ENCODE measurements at places on chromosomes 5 and 9.

DNA sequence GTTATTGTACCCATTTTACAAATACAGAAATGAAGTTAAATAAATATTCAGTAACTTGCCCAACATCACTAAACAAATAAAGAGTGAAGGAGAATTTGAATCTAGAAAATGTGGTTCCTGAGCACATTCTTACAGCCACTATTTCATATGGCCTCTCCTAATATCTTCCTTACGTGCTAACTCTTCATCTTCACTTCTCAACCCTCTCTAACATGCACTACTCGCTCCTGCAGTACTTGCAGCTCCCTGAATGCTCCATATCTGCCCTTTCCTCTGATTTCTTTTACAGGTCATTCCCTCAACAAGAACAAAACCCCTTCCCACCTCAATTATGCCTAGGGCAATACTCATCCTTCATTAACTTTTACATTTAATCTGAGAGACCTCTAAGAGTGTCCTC, 711.5 kb downstream of the CETN3 start:
- no peak for DNase-seq

DNA sequence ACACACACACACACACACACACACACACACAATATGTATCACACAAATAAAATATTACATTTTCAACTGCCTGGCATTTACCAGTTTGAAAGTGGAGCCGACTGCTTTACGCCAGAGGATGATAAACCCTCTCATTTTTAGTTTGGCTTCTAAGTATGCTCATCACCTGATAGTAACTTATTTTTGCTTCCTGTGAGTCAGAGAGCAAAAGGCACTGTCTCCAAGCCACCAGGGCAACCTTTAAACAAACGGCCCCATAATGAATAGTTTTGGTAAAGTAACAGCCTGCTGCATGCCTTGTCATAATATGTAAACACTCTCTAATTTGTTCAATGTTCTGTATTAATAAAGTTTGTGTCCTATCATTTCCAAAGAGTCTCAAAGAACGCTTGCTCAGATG, 26.9 kb downstream of the KLF4 start:
- no peak for DNase-seq

- DNase-seq, result no peak
Observed at GRCh38 chr9:98364086-98364485, 108.6 kb upstream of the TBC1D2 start.

- no peak for DNase-seq
Observed at GRCh38 chr9:78023003-78023741, 8.4 kb downstream of the GNAQ start.

- DNase-seq, result no peak
Observed at GRCh38 chr5:87169300-87169991, 98.2 kb upstream of the RASA1 start.

DNA sequence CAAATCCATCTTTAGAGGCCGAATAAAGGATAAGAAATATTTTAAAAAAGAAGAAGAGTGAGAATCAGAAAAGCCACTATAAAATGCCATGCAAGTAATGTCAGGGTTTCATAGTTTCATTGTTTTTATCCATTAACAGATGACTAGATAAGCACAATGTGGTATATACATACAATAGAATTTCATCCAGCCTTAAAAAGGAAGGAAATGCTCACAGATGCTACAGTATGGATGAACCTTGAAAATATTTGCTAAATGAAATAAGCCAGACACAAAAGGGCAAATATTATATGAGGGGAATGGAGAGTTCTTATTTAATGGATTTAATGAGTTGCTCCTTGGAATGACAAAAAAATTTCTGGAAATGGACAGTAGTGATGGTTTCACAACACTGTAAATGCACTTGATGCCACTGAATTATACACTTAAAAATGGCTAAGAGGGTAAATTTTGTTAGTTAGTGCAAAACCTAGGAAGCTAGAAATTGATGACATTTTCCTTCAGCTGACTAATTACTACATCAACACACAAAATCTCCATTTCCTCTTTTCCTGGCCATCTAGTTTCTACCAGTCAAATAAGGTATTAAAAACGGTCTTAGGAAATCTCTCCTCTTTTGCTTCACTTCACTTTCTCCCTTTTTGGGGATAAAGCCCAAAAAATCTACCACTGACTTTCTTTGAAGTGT, 86.6 kb downstream of the GNA14 start:
- DNase-seq, result no peak

- no peak for DNase-seq
Observed at GRCh38 chr5:149759986-149760853, 30.1 kb downstream of the PPARGC1B start.

DNA sequence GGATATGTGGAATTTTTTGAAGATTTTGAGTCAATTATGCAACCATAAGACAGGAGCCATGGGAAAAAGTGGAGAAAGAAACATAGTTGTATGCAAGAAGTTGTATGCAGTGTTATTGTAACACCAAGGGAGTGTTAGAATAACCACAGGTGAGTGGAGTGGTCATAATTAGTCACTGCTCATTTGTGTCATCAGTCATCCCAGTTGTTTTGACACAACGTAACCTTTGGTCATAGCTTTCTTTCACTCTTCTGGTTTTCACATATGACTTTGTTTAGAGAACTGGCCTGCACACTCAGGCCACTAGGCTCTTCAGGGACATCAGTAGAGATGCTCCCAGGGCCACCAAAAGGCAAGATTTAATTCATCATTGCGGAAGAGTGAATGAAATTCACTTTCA, 158.7 kb upstream of the HMHB1 start:
- no peak for DNase-seq

GRCh38 chr9:73116031-73116430, 35.6 kb upstream of the ANXA1 start:
- DNase-seq, result no peak

GRCh38 chr5:17388717-17389116, 109.3 kb upstream of the TAF11L2 start:
- DNase-seq, result no peak

- no peak for DNase-seq
Observed at GRCh38 chr5:157354800-157355199, 88.9 kb downstream of the CYFIP2 start.

- DNase-seq, result no peak
Observed at GRCh38 chr5:112342389-112342788, 76.7 kb downstream of the EPB41L4A start.

GRCh38 chr9:108972186-108972585, 38.0 kb downstream of the ABITRAM start:
- no peak for DNase-seq

- no peak for DNase-seq
Observed at GRCh38 chr5:167905919-167906853, 385.3 kb upstream of the WWC1 start.

- DNase-seq, result no peak
Observed at GRCh38 chr5:58849921-58850667, 267.2 kb downstream of the RAB3C start.

DNA sequence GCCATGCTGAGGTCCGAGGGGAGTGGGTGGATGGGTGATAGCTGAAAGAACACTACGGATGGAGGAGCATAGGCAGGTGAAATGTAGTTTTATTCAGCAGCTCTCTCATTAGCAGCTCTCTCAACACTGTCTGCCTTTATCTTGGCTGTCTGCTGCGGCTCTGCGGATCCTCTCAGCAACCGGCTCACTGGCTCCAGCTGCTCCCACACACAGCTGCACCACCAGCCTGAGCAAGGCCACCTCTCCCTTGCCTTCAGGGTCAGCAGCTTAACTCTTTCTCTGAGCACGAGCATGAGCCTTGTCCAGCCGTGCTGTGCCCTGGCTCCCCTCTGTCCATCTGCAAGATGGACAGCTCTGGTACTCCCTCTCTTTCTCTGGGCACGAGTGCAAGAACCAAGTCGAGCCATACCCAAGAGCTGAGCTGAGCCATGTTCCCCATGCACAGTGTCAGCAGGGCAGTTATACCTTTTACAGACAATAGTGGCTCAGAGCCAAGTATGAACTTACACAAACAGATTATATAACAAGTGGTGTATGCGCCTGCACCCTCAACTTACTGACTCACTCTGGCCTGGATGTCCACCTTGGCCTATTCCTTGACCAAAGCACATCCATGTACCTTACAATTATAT, 108.5 kb downstream of the MACIR start:
- no peak for DNase-seq

DNA sequence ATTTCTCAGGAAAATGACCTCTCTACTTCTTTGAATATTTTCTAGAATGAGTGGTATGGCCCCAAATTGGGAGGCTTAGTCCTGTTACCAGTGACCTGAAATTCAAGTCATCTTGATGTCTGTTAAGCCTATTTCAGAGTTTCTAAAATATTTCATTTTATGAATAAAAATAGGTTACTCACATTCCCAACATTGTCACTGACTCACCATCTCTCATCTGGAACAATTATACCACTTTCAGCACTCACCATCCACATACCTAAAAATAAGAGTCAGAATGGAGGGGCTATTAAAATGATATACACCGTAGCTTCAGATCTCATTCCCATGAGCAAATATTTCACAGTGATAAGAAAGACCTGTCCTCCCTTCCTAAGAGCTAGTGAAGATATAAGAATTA, 71.8 kb downstream of the KIAA1958 start:
- no peak for DNase-seq

GRCh38 chr9:6632516-6633183, 12.9 kb downstream of the GLDC start:
- DNase-seq, result no peak

- DNase-seq, result no peak
Observed at GRCh38 chr9:90964101-90965020, 162.7 kb downstream of the SYK start.

- DNase-seq, result no peak
Observed at GRCh38 chr5:68699966-68700365, 393.8 kb upstream of the SLC30A5 start.

DNA sequence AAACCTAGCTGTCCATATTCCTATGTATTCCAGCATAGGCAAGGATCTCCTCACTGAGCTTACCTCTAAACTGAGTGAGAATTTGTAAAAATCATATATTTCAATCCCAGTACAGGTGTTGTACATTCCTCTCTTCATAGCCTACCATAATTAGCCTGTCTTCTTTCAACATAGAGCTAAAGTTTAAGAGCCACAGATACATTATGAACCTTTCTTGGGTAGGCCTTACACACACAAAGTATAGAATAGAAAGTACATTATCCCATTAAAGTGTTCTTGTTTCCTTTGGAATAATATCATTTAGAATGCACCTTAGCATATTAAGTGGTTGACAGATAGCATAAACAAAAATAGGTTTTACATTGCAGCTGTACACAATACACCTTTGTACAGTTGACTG, 282.1 kb upstream of the TMEM161B start:
- no peak for DNase-seq

DNA sequence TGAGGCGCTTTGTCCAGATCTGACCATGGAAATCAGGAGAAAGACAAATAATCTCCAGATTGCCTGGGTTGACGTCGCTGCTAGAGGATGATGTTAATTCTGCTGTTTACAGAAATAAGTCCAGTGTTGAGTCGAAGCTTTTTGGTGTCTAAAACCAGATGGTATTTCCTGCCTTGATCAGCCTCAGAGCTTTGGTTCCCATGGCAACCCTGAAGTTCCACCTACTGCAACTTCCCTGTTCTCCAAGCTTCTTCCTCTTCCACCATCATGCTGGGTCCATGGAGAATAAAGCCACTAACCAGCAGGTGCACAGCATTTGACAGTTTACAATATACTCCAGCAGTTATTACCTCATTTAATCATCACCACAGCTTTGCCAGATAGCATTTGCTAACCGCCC, 18.0 kb upstream of the GABBR2 start:
- DNase-seq, result no peak

DNA sequence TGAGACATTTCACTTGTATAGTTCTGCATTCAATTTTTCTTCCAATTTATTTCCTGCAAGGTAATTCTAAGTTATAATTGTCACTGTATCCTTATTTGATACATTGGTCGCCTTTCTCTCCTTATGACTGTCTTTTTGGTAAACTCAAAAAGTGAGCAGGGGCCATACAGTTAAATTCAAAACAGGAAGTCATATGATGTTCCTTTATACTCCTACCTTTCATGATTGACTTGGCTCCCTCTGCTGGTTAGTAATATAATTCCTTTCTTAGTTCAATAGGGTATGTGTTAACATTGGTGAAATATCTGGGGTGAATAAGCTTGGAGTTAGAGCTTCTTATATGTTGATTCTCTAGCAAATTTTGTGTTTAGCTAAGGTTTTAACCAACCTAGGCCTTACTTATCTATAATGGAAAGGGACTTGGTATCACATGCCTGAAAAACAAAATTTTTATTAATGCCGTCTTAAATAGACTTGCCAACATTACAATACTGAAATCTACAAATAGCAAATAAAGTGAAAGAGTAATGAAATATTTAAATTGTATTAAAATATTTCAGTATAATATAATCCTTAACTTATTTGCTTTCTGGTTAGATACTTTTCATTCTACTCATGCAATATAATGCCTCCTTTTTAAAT, 6.0 kb upstream of the NIPBL start:
- no peak for DNase-seq

DNA sequence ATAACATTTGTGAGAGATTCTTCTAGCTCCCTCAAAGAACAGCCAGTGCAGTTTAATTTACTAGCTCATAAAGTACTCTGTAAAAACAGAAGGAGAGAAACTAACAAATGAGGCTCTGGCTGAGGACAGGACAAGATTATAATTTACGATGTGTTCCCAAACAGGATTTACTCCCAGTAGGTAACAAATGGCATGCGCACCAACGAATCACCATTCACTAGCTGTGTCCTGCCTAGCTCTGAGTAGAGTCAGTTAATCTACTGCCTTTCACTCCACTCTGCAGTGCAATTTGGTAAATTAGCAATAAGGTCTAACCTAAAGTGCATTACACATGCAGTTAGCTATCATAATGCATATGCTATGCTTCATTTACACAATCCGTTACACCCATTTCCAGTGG, 497.4 kb upstream of the CCNG1 start:
- no peak for DNase-seq

GRCh38 chr5:157668356-157668755, 3.0 kb upstream of the C5orf52 start:
- DNase-seq, result no peak

GRCh38 chr9:87540444-87541105, 42.9 kb downstream of the DAPK1 start:
- DNase-seq, result no peak

DNA sequence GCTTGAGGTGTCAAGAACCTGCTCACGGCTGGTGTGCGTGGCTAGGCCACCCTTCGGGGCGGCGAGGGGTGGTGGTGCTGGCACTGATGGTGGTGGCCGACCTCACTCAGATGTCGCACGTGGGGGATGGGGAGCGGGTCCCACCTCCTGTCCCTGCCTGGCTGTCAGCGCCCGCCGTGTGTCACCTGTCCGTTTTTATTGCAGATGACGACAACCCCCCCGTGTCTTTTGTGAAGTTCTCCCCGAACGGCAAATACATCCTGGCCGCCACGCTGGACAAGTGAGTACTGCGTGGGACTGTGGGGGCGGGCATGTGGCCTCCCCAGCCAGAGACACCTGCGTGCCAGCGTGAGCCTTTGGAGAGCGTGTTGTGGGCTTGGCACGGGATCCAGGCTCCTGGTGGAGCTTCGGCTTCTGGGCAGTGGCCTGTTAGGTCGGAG, 10.1 kb downstream of the RNU6ATAC start:
- no peak for DNase-seq

DNA sequence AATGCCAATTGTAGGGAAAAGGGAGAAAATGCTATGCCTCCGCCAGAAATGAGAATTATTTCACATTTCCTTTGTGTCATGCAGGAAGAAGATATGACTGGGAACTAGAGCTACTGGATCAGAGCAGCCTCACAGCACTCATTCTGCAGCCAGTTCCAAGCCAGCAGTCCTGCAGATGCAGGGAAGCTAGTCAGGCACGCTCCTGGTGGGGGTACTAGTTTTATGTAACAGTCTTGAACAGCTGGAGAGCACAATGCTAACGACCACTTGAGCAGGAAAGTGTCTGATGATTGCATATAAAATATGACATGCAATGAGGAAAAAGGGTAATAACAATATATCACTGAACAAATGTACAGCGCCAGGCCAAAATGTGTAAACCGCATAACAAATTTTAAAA, 21.7 kb downstream of the CDH10 start:
- no peak for DNase-seq
